ENCODE measurements at places on chromosomes 5 and 9.
A peak's percentile ranks its signal among the peaks of the same experiment; 100 is the strongest.

DNA sequence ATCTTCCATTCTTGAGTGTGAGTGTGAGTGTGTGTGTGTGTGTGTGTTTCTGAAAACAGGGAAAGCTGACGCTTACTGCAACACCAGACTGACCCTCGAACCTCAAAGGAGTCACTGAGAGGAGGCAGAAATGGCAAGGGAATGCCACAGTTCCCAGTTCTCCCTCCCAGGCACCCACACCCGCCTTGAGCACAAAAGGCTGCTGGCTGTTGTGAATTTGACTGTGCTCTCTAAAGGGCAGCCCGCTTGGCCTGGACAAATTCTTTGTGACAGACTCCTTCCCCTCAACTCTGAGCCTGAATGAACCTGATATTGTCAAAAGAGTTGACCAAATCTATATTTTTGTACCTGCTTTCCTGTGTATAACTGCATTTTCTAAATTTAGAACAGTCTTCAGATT lies 245.7 kb upstream of the IRX2 start:
- no peak for DNase-seq

DNA sequence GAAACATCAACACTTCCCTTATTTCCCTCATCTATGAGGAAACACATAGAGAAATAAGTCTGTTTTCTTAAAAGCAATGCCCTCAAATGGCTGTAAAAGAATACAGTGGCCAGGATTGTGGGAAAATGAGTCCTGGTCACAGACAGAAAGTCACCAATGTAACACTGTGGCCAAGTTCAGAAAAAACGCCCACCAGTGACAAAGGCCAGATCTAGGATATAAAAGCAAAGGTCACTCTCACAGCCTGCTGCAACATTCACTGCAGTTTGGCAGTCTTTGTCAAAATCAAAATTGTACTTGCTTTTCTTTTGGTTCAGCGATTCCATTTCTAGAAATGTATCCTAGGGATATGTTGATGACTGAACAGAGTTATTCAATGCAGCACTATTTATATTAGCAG lies 30.5 kb downstream of the TSSK1B start:
- DNase-seq: no peak

DNA sequence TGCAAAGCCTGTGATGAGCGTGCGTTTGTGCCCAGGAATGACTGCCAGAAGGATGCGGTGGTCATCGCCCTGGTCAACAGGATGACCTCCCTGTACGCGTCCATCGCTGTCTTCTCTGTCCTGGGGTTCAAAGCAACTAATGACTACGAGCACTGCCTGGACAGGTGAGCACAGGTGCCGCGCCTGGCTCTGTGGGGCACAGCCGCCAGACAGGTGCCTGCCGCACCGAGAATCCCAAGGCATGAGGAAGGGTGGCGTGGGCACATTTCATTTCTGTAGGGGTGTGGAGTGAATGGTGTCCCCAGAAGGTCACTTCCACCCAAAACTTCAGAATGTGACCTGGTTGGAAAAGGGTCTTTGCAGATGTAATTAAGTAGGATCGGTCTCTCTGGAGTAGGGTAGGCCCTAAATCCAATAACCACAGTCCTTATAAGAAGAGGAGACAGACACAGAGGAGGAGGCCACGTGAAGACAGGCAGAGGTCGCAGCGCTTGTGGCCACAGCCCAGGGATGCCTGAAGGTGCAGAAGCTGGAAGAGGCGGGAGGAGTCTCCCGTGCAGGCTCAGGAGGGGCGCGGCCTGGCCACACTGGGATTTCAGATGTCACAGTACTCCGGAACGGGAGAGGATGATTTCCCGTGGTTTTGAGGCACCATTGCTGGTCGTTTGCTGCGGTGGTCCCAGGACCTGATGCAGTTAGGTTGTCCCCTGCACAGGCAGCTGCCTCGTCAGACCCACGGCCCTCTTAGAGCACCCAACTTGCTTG lies 15.5 kb downstream of the SLC6A18 start:
- DNase-seq: no peak

DNA sequence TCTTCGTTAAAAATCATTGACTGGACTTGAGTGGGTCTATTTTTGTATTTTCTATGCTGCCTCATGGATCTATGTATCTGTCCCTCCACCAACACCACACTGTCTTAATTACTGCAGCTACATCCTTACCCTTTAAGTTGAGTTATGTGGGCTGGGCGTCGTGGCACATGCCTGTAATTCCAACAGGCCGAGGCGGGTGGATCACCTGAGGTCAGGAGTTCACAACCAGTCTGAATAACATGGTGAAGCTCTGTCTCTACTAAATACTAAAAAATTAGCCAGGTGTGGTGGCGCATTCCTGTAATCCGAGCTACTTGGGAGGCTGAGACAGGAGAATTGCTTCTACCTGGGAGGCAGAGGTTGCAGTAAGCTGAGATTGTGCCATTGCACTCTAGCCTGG lies 48.2 kb downstream of the XRCC4 start:
- no peak for DNase-seq

DNA sequence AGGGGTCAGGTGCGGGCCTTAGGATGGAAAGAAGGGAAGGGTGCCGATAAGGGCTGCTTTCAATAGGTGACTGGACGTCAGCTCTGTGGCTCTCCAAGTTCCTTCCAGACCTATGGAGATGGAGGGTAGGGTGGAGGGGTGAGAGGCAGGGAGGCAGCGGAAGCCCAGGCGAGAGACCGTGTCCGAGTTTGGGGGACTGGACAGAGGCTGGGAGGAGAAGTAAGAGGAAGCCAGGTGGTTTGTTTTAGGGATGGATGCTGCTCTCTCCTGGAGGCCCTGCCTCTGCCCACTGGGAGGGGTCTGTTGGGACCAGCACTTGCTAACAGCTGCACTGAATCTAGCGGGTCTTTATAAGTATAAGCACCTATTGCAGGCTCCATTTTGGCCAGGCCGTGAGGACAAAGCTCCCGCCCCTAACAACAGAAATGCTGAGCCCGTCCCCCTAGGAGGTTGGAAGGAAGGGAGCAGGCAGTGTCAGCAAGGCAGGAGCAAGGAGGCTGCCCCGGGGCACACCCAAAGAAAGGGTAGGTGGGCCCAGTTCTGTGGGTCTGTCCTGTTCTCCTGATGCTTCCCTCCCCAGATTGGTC lies 167.5 kb downstream of the DAB2IP start:
- no peak for DNase-seq

DNA sequence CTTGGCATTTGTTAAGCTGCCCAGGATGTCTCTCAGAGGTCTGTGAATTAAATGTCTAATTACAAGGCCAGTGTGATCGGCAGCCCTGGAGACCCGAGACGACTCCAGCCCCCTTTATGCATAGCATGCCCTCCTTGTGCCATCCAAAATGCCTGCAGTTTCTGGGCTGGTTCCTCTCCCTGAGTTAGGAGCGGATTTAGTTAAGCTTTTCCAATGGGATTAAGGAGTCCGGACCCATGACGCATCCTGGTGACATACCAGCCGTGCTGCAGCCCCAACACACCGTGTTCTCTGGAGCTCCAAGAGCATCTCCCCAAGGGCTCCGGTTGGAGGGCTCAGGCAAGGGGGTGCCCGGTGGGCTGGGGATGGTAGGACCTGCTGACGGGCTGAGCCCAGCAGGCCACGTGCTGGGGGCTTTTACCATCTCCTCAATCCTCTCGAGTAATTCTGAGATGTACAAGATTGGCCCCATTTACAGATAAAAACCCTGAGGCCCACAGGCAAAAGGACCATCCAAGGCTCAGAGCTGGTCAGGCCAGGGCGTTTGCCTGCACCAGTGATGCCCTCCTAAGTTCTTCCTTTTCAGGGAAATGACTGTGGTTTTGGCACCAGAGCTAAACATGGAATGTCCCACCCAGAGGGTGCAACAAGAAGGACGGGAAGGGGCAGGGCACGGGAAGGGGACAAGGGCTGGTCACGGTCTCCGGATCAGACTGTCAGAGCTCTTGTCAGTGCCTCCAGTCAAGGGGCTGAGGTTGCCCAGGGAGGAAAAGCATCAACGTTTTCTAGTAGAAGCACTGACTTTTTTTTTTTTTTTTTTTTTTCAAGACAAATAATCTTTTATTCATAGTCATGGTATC lies 82.6 kb upstream of the PHYKPL start:
- no peak for DNase-seq

GRCh38 chr9:36218411-36218901 lies 27.7 kb downstream of the CLTA start:
- peak; percentile 58 for DNase-seq

- DNase-seq: no peak
These were observed 85.3 kb downstream of the FAM114A2 start for GRCh38 chr5:153953411-153953810.

DNA sequence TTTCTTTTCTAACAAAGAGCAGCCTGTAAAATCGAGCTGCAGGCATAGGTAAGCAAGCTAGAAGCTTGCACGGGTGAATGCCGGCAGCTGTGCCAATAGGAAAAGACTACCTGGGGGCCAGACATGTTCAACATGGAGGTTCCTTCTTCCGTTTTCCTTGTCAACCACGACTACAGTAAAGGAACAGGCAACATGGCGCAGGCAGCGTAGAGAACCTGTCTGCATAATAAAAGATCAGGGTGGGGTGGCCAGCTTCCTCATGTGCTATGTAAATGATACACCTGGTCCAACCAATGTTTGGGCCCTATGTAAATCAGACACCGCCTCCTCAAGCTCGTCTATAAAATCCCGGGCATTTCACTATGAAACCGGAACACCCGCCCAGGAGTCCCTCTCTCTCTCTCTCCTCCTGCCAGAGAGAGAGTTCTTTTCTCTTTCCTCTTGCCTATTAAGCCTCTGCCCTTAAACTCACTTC lies 103.8 kb upstream of the LIFR start:
- no peak for DNase-seq

DNA sequence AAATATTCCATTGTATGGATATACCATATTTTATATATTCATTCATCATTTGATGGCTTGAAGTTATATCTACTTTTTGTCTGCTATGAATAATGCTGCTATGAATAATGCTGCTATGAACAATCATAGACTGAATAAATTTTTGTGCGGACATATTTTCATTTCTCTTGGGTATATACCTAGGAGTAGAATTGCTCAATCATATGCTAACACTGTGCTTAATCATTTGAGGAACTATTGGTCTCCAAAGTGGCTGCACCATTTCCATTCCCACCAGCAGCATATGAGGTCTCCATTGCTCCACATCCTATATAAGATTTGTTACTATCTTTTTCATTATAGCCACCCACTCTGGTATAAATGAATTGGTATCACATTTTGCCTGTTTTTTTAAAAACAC lies 18.3 kb upstream of the TEK start:
- no peak for DNase-seq

DNA sequence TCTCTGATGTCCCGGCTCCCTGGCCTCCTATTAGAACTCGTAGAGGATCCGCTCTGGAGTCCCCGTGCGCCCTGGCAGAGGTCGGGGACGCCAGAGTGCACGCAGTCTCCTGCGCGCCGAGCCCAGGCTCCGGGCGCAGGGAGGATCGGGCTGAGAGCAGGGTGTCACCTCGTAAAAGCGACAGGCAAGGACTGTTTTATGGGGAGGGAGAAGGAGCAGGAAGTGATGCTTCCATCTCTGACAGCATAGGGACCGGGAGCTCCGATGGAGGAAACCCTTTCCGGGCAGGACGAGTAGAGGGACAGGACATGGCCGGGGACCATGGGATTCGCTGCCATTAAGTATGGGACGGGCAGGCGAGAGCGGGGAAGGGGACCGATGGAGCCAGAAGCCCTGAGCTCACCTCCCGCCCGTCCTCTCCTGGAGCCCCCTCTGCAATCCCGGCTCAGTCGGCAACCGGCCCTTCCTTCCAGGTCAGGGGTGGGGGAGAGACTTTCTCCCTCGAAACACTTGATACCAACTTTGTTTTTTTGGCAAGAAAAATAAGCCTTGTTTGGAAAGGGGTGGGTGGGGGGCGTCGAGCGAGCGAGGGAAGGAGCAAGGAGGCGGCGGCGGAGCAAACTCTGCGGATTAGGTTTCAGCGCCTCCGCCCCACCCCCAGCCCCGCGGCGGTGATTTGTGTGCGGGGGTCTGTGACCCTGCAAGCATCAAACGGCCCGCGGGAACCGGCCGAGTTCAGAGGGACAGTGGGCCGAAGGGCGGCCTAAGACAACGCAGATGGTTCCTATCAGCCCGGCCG lies 12.6 kb downstream of the LMX1B start:
- DNase-seq: no peak

- no peak for DNase-seq
These were observed 59.3 kb upstream of the MYO10 start for GRCh38 chr5:16995372-16995771.

DNA sequence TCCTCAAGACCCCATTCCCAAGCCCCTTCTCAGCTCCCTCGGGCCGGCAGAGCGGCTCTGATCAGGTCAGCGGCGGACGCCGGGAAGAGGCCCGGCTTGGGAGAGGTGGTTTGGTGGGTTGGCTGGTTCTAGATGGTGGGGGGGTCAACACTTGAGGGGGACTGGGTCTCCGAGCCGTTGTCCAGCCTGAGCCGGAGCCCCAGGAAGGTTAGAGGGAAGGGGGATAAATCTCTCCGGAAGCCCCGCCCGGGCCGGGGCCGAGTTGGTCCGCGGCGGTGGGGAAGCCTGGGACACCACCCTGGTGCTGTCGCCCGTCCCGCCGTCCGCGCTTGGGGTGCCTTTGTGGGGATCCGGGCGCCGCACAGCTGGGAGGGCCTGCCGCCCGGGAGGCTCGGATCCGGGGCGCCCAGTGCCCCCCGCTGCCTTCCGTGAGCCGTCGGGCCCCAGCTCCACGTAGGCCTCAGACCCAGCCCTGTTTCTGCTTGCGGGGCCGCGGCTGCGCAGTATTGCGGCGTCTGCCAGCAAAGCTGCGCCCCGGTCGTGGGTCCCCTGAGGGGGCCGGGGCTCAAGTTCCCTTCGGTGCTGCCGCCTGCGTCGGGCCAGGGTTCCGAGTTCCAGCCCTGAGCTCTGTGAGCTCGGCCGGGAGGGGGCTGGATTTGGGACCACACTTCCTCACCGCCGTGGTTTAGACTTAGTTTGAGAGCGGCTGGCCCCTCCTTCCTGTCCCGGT lies 542 bp upstream of the TRIM52 start:
- DNase-seq: peak; percentile 83

- DNase-seq: no peak
These were observed 145.6 kb downstream of the NSG2 start for GRCh38 chr5:174191076-174191475.

GRCh38 chr9:113511856-113512761 lies 48.6 kb downstream of the RGS3 start:
- DNase-seq: peak; percentile 86

- DNase-seq: no peak
These were observed 1381.4 kb upstream of the CDH6 start for GRCh38 chr5:29811914-29812679.

GRCh38 chr9:34715639-34716215 lies 5.8 kb upstream of the CCL21 start:
- DNase-seq: no peak

- no peak for DNase-seq
These were observed 213.4 kb downstream of the MARCHF11 start for GRCh38 chr5:15966066-15966640.

DNA sequence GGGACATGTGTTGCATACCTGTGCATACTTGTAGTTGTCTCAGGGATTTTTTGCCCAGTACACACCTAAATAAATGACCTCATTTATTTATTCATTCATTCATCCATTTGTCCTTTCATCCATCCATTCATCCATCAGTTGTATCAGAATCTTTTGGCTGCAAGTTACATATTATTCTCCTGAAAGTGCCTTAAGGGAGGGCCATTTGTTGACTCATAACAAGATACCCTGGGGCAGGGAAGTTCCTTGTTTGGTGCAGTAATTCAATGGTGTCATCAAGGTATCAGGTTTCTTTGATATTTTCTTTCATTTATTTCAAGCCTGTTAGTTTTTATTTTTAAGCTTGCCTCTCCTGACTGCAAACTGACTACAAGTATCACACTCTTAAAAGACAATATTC lies 597.9 kb upstream of the TLE4 start:
- no peak for DNase-seq

- DNase-seq: peak; percentile 81
These were observed 133.2 kb downstream of the MTX3 start for GRCh38 chr5:79857714-79858409.

GRCh38 chr5:135883441-135883840 lies 12.2 kb downstream of the IL9 start:
- peak; percentile 19 for DNase-seq

Data from activated CD4-positive, alpha-beta T cell treated with anti-CD3 and anti-CD28 coated beads, Interleukin-10, Interleukin-2, amounts not matched to agents 100 ng/mL and 50 ng/mL, durations not matched to agents 16 hours and 8 hours (primary cell).